Stimulated activated CD8-positive, alpha-beta memory T cell treated with anti-CD3 and anti-CD28 coated beads, Interleukin-4, amount 100 ng/mL, for 4 hours (primary cell): ENCODE measurements at places on chromosomes 5 and 9.

GRCh38 chr5:157164521-157164920, 1.5 kb downstream of the GARIN3 start:
- DNase-seq: no peak

DNA sequence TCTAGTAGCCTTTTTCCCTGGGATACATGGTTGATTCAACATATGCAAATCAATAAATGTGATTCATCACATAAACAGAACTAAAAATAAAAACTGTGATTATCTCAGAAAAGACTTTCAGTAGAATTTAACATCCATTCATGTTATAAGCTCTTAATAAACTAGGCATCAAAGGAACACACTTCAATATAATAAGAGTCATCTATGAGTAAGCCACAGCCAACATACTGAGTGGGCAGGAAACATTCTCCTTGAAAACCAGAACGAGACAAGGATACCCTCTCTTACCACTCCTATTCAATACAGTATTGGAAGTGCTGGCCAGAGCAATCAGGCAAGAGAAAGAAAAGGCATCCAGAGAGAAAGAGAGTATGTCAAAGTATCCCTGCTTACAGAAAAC, 239.9 kb downstream of the ATPSCKMT start:
- no peak for DNase-seq

DNA sequence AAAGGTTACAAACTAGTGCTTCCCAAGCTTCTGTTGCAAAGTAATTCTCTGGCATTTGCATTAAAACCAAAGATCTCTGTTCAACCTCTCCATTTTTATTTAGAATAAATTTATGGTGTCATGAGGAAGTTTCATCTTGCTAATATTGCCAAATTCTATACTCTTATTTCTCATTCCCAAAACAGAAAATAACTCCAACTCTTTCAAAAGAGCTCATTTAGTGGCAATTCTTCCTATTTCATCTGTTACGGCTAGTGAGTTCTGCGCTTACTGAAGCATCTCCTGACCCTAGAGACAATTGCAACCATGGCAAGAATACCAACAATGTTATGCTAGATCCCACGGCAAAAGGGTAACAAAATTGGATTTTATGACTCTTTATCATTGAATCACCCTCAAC, 97.0 kb downstream of the HINT1 start:
- no peak for DNase-seq

DNA sequence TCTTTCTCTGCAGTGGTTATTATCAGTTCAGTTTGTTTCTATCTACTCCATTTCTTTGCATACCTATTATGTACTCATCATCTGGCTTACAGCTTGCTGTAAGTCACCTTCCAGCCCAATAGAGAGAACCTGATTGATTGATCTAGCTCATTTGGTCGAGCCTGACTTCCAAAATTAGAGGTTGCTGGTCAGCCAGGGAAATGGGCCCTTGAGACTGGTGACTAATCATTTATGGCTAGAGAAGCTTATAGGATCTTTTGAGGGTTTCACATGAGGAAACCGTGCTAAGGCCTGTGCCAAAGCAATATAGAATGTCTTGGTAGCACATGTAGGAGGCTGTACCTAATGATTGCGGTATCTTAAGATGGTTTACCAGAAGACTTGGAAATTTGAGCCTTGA, 5.8 kb downstream of the SREK1 start:
- DNase-seq: no peak

DNA sequence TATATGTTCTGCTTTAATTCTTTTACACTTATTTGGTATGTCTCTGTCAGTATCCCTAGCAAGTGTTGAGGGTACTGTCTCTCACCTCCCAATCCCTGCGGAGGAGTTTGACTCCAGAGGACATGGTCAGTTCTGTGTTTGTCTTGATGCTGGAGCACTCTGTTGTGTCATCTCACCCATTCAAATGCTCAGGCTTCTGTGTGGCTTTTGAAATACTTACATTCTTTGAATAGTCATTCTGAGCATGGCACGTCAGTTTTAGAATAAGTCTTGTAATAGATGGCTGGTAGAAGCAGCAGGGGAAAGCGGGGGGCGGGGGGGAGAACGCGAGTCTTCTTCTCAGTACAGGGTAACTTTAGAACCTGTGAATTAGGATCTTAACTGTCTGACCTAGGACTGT, 12.3 kb downstream of the MAST4 start:
- no peak for DNase-seq

DNA sequence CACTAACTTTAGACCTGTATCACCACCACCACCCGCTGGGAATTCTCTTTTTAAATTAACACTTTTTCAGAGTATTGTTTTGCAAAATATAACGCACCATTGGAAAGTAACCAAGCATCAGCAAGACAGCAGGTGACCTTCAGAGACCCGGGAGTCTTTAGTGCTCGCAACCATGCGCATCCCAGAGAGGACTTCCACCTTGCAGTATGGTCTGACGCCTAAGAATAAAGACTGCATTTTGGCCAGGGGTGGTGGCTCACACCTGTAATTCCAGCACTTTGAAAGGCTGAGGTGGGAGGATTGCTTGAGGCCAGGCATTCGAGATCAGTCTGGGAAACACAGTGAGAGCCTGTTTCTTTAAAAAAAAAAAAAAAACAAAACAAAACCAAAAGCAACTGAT, 113.8 kb downstream of the MED27 start:
- no peak for DNase-seq

- DNase-seq: no peak
Observed at GRCh38 chr5:111439473-111440075, 72.8 kb downstream of the STARD4 start.

DNA sequence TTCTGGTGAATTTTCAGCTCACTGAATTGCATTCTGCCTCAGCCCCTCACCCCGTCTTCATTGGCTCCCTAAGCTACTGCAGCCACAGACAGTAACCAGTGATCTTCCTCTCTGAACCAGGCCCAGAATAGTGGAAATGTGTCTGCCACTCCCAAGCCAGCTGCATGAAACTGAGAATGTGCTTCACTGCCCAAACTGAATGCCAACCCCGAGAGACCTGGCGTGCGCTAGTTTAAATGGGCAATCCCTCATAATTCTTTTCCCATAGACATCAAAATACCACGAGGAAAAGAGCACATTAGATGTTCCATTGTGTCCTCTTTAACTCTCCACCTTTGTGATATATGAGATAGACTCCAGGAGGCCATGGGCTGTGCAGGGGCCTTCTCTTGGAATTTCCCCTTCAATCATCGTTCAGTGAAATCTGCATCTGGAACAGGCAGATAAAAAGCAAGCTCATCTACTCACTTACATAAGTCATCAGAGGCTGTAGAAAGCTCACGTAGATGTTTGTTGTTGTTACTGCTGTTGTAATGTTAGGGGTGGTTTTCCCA, 320.2 kb downstream of the NFIB start:
- DNase-seq: no peak

DNA sequence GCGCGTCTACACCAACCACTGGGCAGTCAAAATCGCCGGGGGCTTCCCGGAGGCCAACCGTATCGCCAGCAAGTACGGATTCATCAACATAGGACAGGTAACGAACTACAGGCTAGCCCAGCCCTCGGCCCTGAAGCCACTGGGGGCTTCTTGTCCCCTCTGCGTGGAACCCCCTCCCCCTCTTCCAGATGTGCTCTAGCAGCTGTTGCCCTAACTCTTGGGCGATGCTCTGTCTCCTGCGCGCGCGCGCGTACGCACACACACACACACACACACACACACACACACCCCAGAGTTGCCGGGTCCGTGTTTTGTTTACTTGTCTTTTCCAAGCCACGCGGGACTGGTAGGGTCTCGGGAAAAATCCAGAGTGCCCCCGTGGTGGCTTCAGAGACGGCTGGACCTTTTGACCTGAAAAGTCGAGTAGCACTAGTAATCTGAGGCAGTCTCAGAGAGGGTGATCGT, 836 bp downstream of the PCSK5 start:
- no peak for DNase-seq

GRCh38 chr9:18890372-18890771, 142.6 kb downstream of the SAXO1 start:
- no peak for DNase-seq

DNA sequence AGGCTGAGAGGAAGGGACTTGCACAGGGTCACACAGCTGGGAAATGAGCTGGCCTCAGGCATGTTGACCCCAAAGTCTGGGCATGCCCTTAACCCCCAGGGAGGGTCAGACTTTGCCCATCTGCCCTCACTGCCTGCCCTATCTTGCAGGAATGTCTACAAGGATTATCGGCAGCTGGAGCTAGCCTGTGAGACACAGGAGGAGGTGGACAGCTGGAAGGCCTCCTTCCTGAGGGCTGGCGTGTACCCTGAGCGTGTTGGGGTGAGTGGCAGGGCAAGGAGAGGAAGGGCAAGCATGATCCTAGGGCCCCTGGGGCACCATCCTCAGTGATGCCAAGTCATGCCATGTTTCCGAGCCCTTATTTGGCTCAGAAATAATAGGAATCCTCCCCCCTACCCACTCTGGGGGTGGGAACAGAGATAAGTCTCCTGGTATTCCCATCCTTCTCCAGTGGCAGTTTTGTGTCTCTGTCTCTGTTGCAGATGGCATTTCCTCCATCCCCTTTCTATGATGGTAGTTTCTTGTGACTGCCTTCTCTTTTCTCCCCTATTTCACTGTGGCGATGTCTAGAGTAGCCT, 28.5 kb downstream of the GOLGA2 start:
- no peak for DNase-seq

GRCh38 chr5:157222506-157223230, 42.0 kb downstream of the ITK start:
- DNase-seq: peak; percentile 74

DNA sequence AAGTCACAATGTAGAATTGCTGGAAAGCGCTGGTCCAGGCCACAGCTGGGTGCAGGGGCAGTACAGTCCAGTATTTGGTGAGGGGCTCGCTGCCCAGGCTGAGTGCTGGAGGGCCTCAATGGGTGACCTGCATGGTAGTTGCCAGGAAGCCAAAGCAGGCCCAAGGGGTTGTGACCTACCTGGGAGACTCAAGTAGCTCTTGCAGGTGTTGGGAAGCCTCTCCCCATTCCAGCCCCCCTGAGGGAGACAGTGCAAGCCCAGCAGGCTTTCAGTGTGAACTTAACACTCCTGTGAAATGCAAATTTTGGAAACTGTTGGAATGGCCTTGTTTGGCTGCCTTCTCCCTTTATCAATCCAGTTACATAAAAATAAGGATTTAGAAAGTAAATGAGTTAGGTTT, 13.9 kb downstream of the KDM4C start:
- no peak for DNase-seq

GRCh38 chr5:22663134-22663533, 190.0 kb downstream of the CDH12 start:
- DNase-seq: no peak

GRCh38 chr9:4228606-4229005, 71.3 kb downstream of the GLIS3 start:
- DNase-seq: no peak

GRCh38 chr9:117448066-117448465, 33.2 kb upstream of the ASTN2 start:
- DNase-seq: no peak

- DNase-seq: no peak
Observed at GRCh38 chr9:113742878-113743277, 133.2 kb upstream of the ZNF618 start.

GRCh38 chr5:36885566-36886485, 9.3 kb downstream of the NIPBL start:
- DNase-seq: no peak

GRCh38 chr9:117739624-117740347, 35.6 kb downstream of the TLR4 start:
- DNase-seq: no peak

- DNase-seq: no peak
Observed at GRCh38 chr5:69331528-69332445, 814 bp downstream of the CCDC125 start.

- DNase-seq: no peak
Observed at GRCh38 chr9:132578367-132578932, 4.0 kb upstream of the BARHL1 start.

GRCh38 chr9:137836831-137837241, 40.7 kb upstream of the CACNA1B start:
- DNase-seq: no peak

DNA sequence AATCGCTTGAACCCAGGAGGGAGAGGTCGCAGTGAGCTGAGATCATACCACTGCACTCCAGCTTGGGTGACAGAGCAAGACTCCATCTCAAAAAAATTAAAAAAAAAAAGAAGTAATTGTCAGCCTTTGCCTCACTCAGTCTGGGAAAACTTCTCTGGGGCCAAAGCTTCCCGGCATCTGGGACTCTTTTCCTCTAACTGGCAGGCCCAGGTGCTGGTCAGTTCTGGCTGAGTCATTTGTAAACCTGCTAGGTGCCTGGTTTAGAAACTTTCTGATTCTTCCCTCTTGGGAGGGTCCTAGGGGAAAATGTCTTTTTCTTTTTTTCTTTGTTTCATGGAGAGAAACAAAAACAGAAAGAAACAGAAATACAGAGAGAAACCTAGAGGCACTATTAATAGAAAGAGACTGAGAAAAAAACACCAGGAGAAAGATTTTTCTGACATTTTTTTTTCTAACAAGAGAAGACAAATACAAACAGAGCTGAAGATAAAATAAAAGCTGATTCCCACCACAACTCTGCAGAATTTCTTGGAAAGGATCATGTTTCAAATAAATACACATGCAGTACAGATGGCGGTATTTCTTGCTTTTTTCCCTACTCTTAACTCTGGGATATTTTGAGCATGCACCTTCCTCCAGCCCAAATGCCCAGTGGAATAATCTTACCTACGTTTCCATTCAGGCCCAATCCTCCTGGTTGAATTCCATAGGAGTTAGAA, 22.1 kb upstream of the UBAP2 start:
- no peak for DNase-seq

DNA sequence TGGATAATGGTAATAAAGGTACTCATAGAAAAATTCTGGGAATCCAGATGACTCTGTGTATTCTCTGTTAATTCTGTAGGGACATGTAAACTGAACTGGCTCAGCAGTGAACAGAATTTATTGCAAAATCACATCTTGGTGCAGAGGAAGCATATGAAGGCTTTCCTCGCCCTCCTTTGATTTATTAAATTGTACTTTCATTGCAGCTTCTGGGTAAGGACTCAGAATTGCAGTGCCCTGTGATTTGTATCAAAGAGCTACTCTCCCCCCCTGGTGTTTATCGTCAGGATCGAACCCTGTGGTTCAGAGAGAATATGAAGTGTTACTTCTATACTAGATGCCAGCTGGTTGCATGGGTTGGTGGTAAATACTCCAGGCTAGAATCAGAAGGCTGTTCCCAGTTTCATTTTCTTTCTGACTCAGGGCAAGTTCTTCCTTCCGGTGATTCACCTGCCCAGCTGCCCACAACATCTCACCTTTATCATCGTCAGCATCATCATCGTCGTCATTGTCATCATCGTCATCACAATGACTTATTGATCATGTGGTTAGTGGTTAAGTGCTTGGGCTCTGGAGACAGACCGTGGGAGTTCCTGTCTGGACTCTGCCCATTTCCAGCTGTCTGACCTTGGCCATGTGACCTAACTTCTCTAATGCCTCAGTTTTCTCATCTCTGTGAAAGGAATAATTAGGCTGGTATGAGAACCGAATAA, 238.8 kb downstream of the ARHGAP26 start:
- peak; percentile 70 for DNase-seq

DNA sequence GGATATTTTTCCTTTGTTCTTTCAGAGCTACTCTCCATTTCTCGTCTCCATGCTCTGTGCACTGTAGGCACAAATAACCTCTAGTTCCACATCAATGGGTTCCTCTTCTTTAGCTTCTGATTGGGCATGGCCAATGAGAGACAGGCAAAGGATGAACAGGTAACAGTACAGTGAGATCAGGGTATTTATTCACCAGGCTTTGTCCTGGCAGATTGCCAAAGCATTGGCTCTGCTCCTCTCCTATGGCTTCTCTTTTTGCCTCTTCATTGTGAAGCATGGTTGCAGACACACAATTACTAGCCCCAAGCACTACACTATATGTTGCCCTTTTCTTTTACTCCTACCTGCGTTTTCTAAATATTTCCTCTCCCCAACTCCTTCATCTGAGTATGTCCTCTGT, 215.1 kb upstream of the ARRDC3 start:
- no peak for DNase-seq

- no peak for DNase-seq
Observed at GRCh38 chr9:101481261-101481660, 45.7 kb upstream of the ALDOB start.
